Adrenal gland (tissue), 19 donors: ENCODE measurements at places on chromosomes 12 and 14. TPM values are rescaled to one million over a fixed set of nuclear protein-coding genes. Genes with fewer than 3 reads are reported as not detected.
A peak's percentile ranks its signal among the peaks of the same experiment; 100 is the strongest.

GRCh38 chr14:104680806-104681688 is 8.4 kb upstream of the INF2 start:
- H3K27me3 ChIP-seq: no peaks in the 10 kb centered on the region
- peak; percentile 84 for DNase-seq
- H3K4me3 ChIP-seq: no peak overlapping the region

GRCh38 chr12:121930862-121931261 is 12.5 kb downstream of the CFAP251 start:
- DNase-seq: no peak
- peaks cover 7% of the 10 kb centered on the region for H3K4me1 ChIP-seq
- H3K4me3 ChIP-seq: no peak overlapping the region
- H3K27me3 ChIP-seq: no peaks in the 10 kb centered on the region

- DNase-seq: no peak
- H3K36me3 ChIP-seq: no peaks in the 10 kb centered on the region
- H3K27ac ChIP-seq: no peak overlapping the region
- H3K4me3 ChIP-seq: no peak overlapping the region
- H3K4me1 ChIP-seq: no peaks in the 10 kb centered on the region
These were observed 56.3 kb downstream of the KCNH5 start for GRCh38 chr14:62988967-62989366.

- no peaks in the 10 kb centered on the region for H3K36me3 ChIP-seq
- H3K27me3 ChIP-seq: no peaks in the 10 kb centered on the region
- H3K4me1 ChIP-seq: no peaks in the 10 kb centered on the region
- H3K4me3 ChIP-seq: no peak overlapping the region
- H3K27ac ChIP-seq: no peak overlapping the region
These were observed 24.6 kb upstream of the LTBP2 start for GRCh38 chr14:74636424-74637177.

DNA sequence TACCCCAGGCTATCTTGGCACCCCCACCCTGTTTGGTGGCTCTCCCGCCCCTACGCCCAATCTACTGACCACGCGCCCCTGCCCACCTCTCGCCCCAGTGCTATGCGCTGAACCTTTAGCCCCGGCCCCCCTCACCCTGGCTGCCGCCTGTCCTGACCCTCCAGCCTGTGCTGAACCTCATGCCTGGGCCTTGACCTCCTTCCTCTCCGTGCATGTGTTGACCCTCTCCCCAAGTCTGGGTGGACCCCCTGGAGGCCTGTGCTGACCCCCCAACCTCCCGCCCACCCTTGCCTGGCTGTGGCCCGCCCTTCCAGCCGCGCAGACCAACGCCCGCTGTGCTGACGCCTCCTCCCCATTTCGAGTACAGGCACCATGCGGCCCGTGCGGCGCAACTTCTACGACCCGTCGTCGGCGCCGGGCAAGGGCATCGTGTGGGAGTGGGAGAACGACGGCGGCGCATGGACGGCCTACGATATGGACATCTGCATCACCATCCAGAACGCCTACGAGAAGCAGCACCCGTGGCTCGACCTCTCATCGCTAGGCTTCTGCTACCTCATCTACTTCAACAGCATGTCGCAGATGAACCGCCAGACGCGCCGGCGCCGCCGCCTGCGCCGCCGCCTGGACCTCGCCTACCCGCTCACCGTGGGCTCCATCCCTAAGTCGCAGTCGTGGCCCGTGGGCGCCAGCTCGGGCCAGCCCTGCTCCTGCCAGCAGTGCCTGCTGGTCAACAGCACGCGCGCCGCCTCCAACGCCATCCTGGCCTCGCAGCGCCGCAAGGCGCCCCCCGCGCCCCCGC is 20.7 kb downstream of the DTX1 start:
- H3K27me3 ChIP-seq: no peaks in the 10 kb centered on the region
- no peaks in the 10 kb centered on the region for H3K4me1 ChIP-seq
- H3K27ac ChIP-seq: no peak overlapping the region

GRCh38 chr14:91337699-91338335 is 79.8 kb downstream of the CCDC88C start:
- H3K36me3 ChIP-seq: no peaks in the 10 kb centered on the region
- no peaks in the 10 kb centered on the region for H3K27me3 ChIP-seq
- no peaks in the 10 kb centered on the region for H3K4me1 ChIP-seq
- no peak overlapping the region for H3K27ac ChIP-seq
- no peak for DNase-seq

DNA sequence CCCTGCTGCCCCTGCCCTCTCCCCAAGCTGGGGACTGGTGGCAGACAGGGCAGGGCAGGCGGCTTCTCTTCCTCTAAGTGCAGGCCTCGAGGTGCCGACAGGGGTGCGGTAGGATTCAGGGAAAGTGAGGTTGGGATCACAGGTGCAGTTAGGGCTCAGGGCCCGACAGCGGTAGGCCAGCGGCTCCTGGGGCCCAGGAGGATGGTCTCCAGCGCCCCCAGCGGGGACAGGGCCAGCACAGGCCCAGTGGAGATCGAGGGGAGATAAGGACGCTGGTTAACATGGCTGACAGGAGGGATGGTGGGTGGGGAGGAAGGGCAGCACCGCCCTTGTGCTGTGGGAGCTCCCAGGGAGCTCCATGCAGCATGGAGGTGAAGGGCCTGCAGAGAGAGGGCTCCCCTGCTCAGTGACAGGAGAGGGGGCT is 935 bp upstream of the CRIP1 start:
- H3K36me3 ChIP-seq: no peaks in the 10 kb centered on the region
- H3K4me3 ChIP-seq: no peak overlapping the region
- H3K27me3 ChIP-seq: peaks cover 11% of the 10 kb centered on the region
- no peak for DNase-seq
- peaks cover 55% of the 10 kb centered on the region for H3K4me1 ChIP-seq
- no peak overlapping the region for H3K27ac ChIP-seq

SLC22A17 gene
- polyA plus RNA-seq: 121 TPM

PMCH gene
- polyA plus RNA-seq: not detected

PTCSC3 gene
- not detected for polyA plus RNA-seq

SLCO1B1 gene
- polyA plus RNA-seq: not detected
